NCI-H524 (cell line): ENCODE measurements at places on chromosomes 2 and 18.
A peak's percentile ranks its signal among the peaks of the same experiment; 100 is the strongest.

GRCh38 chr2:157990173-157990572, 111.5 kb upstream of the UPP2 start:
- DNase-seq: peak; percentile 30

- DNase-seq: no peak
Measured at GRCh38 chr2:23757686-23758433, 169.1 kb downstream of the ATAD2B start.

GRCh38 chr2:24164416-24164973, 10.4 kb upstream of the FAM228A start:
- DNase-seq: no peak

DNA sequence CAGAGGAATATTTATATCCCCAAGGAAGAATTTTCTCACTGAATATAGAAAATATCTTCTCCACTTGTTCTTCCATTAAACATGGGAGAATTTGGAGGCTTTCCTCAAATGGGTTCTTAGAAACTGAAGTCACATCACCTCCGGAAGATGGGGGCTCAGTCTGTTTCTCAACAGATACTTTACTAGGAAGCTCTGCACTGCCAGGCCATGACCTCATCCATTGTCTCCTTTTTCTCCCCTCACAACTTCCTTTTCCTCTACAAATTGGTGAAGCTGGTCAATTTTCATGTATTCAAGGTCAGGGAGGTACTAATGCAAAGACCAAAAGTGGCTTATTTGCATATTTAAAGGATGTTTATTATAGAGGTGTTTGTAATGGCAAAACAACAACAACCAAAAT, 173.1 kb downstream of the RNF152 start:
- DNase-seq: no peak

- DNase-seq: no peak
Measured at GRCh38 chr2:105388971-105389381, 9.9 kb downstream of the FHL2 start.

DNA sequence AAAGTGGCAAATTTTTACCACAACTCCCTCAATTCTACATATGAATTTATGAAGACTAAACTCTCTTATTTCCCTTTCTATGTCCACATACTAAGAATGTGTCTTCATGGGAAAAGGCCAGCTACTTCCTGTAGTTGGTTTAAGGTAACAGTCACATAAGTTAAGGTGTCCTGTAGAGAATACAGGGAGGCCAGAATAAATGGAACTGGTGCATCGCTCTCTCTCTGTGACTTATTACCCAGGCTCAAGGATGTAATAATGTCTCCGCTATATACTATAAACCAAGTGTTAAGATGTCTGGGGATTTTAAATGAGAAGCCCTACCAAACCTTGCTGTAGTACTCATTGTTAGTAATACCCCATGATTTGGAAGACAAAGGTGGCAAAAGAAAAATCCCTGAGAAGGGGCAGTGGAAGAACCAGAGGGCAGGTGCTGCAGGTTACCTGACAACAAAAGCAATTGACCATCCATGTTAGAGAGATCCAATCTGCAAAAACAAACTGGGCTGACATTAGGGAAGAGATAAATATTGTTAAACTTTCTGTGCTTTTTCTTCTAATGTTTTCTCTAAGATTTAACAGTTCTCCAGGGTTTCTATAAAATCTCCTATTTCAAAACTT, 372.8 kb downstream of the TMX3 start:
- no peak for DNase-seq

DNA sequence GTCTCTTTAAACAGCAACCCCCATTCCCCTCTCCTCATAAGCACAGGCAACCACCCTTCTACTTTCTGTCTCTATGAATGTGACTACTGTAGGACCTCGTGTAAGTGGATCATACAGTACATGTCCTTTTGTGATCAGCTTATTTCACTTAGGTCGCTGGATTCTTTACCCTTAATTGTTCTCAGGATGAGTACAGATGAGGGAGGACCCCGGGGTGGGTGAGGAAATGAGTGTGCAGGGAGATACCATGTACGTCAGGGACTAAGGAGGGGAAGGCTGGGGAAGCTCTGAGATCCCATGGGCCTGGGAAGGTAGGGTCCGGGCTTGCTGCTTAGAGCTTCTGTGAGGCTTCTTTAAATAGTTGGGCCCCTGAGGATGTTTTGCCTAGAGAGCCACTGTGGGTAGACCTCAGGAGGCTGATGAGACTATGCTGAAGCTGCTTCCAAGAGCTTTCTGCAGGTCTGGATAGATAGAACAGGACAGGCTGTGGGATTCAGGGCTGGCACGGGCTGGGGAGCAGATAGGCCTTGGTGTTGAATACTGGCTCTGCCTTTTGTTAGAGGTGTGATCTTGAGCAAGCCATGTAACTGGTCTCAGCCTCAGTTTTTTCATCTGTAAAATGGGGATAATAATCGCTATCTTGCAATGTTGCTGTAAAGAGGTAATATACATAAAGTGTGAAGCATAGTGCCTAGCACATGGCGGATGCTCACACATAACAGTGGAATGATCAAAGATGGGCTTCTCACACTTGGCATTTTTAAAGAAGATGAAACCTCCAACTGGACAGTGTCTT, 155.3 kb downstream of the PRKCE start:
- DNase-seq: no peak

- no peak for DNase-seq
Measured at GRCh38 chr2:106095478-106096298, 98.4 kb downstream of the UXS1 start.

- DNase-seq: peak; percentile 42
Measured at GRCh38 chr18:24543795-24544498, 83.5 kb downstream of the HRH4 start.

GRCh38 chr2:121008975-121009374, 273.3 kb downstream of the GLI2 start:
- DNase-seq: no peak

DNA sequence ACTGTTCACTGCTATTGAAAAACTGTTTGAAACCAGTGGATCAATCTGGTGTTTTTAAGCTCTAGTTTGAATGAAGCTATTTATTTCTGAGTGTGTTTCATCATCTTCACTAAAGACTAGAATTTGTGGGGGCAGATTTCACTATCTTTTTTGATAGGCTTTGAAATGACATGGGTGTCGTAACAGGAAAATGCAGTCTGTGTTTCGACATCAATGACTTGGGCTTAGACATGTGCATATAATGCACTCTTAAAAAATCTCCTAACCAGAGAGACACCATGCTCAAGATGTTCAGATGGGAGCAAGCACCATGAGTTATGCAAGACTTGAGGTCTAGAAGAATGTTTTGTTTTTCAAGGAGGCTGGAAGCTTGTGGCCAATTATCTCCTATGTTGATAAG, 221.6 kb downstream of the GPD2 start:
- no peak for DNase-seq
